Esophagus mucosa (tissue), 1 donor: ENCODE measurements at places on chromosomes 11 and 22.

DNA sequence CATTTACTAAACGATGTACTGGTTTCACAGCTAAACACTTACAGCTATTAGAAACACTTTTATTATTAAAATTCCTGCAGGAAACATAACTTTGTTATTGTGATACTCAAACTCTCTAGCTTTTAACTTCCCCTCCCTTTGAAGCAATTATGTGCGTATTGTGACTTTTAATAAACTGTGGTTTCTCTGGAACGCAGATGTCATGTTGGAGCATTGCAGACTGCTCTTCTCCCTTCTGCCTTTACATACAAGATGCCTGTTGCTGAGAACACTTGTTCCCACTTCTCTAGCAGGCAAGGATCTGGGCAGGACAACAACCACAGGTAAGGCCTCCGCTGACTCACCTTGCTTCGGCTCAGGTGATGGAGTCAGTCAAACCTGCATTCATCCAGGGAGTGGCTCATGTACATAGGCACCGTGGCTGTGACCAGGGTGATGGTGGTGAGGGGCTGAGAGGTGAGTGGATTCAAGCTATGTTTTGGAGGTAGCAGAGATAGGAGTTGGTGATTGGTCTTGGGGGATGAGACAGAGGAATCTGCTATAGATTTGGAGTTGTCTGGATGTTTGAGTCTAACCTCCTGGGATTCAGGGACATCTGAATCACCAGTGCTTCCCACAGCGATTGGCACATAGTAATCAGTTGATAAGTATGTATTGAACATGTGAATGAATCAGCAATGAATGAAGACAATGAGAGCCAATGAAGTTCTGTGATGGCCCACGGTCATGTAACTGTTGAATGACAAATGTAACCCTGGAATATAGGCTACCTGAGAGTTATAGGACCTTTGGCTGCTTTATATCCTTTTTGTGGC, 106.0 kb downstream of the ADAMTS15 start:
- peak; percentile 87 for ATAC-seq

GRCh38 chr22:25555586-25555985, 8.9 kb upstream of the GRK3 start:
- ATAC-seq, result no peak

DNA sequence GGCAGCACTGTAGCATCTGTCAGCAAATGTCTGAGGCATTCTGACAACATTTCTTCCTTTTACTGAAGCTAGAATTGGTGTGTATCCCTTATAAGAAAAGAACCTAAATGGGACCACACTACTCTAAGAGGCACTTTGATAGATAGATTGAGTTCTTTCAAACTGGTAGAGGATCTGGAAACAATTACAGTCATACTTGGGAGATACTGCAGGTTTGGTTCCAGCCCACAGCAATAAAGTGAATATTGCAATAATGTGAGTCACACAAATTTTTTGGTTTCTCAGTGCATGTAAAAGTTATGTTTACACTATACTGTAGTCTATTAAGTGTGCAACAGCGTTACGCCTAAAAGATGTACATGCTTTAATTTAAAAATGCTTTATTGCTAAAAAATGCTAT, 96.9 kb downstream of the SBF2 start:
- ATAC-seq, result no peak

GRCh38 chr11:1317432-1317831, 8.0 kb upstream of the TOLLIP start:
- peak; percentile 76 for ATAC-seq

- ATAC-seq, result peak; percentile 66
Measured at GRCh38 chr11:94526645-94527438, 14.6 kb downstream of the C11orf97 start.

GRCh38 chr11:69148806-69149205, 6.9 kb upstream of the SMIM38 start:
- ATAC-seq, result no peak

GRCh38 chr11:125701858-125702621, 21.4 kb upstream of the ACRV1 start:
- ATAC-seq, result no peak

GRCh38 chr11:8988329-8989234, 15.2 kb downstream of the NRIP3 start:
- no peak for ATAC-seq

DNA sequence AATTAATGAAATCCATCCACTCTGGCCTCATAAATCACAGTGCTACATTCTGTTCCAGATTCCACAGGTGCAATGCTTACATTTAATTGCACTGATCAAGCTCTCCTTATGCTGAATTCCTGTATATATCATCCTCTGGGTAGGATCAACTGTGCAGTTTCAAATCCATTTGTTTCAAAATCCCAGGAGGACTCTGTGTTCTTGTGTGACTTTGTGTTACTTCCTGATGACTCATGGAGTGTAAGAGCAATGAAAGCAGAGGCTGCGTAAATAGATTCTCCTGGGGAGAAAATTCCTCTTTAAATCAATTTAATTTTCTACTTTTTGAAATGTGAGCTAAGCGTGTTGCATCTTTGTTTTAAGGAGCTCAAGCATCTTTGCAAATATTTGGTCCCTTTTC, 752.7 kb downstream of the METTL15 start:
- no peak for ATAC-seq

GRCh38 chr11:97912629-97913028, 1108.1 kb upstream of the CNTN5 start:
- no peak for ATAC-seq

GRCh38 chr11:115363426-115363825, 140.8 kb downstream of the CADM1 start:
- no peak for ATAC-seq

GRCh38 chr22:25404556-25404927, 159.9 kb upstream of the GRK3 start:
- no peak for ATAC-seq

DNA sequence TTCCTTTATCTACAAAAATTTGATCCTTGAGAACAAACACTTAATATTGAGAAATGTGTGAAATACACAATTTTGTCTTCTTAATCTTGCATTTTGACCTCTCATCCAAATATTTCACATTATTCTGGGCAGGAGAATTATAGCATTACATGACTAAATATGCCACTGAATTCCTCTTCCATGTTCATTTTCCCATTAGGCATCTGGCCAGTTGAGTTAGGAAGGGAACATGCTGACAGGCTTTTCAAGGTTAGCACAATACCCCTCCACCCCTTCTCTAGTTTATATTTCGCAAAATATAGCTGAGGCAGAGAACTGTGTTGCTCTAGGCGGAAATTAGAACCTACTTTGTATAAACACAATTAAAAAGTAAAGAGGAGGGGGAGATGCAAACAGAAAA, 271.7 kb upstream of the ZC3H12C start:
- no peak for ATAC-seq

DNA sequence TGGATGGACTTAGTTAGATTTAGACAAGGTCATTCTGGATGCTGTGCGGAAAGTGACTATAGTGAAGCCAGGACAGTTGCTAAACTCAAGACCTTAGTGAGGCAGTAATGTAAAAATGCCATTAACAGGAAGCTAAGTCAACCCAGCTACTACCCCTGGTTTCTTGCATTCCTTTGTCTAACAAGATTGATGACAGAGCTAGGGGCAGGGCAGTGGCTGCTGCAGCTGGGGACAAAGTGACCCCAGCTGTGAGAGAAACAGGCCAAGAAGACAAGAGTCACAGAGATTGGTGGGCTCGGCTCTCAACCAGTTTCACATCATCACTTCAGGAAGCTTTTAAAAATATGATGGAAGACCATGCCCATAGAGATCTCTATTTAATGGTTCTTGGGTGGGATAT, 110.4 kb upstream of the POU2AF2 start:
- ATAC-seq, result no peak
